ENCODE measurements at places on chromosomes 7 and 10.
A peak's percentile ranks its signal among the peaks of the same experiment; 100 is the strongest.

- DNase-seq: no peak
These were observed 421.5 kb upstream of the LRGUK start for GRCh38 chr7:133705596-133705995.

GRCh38 chr10:122463466-122464249 lies 2.3 kb downstream of the HTRA1 start:
- no peak for DNase-seq

GRCh38 chr10:18351421-18351820 lies 211.2 kb downstream of the CACNB2 start:
- no peak for DNase-seq

DNA sequence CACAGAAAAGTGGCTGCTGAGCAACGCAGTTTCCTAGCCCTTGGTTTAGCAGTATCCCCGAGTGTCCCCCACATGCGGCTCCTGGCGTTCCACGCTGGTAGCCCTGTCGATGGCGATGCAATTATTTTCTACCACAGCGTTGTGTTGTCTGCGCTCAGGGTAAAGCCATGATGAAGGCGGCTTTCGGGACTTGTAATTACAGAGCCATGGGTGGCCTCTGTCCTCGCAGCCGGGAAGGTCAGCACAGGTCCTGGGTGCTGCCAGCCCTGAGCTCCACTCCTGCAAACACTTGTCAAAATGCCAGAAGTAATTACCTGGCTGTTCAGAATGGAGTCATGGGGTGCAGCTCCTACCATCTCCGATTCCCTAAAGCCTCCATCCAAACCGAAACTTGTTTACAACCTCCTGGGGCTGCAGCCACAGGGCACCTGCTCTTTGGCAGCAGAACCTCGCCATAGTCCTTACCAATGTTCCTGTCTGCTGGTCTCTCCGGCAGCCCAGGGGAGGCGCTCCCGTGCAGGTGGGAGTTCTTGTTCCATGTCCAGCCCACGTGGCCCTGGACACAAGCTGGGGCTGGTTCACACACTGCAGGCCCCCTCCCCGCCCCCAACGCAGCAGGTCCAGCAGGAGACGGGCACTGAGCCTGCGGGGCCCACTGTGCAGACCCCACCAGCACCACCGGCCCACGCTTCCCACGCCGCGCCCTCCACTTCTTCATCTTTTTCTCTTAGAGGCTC lies 512.6 kb downstream of the PTPRN2 start:
- no peak for DNase-seq

- peak; percentile 61 for DNase-seq
These were observed 904 bp upstream of the DPYSL4 start for GRCh38 chr10:132185601-132186487.

- no peak for DNase-seq
These were observed 208.8 kb downstream of the SEMA3A start for GRCh38 chr7:83985821-83986220.

- DNase-seq: no peak
These were observed 69.9 kb upstream of the GTF2I start for GRCh38 chr7:74587435-74588126.

DNA sequence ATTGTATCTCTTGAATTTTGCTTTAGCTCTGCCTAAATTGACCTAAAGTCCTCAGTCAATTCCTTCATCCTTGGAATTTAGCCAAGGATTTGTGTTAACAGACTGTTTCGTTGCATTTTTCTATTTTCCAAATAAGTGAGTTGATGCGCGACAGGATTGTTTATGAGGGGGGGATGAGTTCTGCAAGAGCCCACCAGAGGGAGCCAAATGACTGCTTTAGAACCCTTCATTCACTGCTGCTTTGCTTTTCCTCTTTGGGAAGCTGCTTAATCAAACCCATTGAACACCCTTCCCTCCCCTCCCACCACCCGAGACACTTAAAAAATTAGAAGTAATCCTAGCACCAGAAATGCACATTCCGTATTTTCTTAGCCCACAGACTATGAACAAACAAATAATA lies 33.7 kb upstream of the PTF1A start:
- DNase-seq: peak; percentile 44

DNA sequence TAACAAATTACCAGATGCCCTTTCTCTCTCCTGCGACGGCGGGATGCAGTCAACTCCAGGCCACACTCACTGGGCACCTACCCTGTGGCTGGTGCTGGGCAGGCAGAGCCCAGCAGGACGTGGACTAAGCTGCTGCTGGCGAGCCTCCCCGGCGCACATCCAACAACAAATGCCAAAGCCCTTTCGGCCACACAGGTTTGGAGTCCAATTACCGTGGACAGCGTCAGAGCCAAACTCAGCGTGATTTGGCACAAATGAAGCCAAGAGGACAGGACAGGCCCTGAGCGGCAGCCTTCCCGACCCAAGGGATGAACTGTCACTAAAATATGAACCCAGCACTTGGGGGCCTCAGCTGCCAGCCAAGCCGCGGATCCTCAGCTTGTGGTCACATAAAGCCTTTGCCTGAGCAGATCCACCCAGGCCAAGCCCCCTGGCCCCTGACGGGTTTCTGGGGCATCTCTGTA lies 28.4 kb downstream of the DAGLB start:
- DNase-seq: no peak

GRCh38 chr7:6448943-6449543 lies 1.3 kb upstream of the DAGLB start:
- DNase-seq: no peak

- DNase-seq: no peak
These were observed 130.0 kb upstream of the LANCL2 start for GRCh38 chr7:55235115-55235514.

DNA sequence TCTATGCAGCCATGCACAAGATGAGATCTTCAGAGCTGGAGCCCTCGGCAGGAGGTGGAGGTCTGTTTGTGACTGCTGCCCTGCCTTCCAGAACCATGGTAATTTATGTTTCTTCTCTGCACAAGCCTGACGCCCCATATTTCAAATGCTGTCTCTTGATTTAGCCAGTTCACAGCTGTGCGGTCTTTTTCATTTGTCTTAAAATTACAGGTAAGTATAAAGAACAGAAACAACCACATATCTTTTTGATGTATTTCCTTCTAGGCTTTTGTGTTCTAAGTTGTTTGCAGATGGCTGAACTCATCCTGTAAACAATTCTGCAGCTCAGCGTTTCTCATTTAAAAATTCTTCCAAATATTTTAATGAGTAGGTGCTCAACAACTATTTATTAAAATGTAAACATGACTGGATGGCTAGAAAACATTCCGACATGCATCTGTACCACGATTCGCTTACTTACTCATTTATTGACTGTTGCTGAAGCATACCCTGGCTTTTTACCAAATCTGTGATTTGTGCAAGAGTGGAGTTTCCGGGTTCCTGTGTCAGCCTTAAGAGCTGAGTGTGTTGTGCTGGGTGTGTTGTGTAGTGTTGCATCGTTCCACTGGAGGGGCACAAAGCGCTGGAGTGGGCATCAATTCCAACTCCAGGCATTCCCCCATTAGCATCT lies 58.9 kb downstream of the PIP4K2A start:
- no peak for DNase-seq

DNA sequence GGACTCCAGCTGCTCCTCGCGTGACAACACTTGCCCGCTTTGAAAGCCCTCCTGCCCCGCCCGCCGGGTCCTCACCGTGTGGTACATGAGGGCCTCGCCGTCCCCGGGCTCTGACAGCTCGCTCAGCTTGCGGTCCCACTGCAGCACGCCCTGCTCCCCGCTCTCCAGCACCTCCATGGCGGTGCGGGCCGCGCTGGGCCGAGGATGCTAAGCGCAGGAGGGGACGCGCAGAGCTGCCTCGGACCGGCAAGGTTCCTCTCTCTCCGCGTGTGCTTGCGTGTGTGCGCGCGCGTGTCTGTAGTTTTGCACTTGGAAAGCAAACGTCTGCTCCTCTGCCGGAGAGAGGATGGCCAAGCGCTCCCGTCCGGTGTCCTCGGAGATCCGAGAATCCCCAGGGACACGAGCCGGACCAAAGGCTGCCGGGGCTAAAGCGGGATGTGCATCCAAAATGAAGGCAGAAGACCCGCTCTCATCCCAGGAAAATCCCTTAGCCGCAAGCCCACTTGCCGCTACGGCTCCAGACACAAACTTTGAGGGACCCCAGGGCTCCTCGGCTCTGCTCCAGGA lies at the start of gene CREB3L2:
Gene CREB3L2, minus strand, starts transcription at position 558 of the 567 bp plus-strand sequence. Its CDS starts 381 bp downstream, at position 177.
- DNase-seq: peak; percentile 81

GRCh38 chr10:71964098-71964742 lies at the start of gene CHST3:
CHST3 (plus strand) TSS chr10:71964395; CDS start chr10:72005843, 41,448 bp downstream.
- no peak for DNase-seq

- DNase-seq: no peak
These were observed 140.4 kb upstream of the BMPER start for GRCh38 chr7:33764752-33765451.

DNA sequence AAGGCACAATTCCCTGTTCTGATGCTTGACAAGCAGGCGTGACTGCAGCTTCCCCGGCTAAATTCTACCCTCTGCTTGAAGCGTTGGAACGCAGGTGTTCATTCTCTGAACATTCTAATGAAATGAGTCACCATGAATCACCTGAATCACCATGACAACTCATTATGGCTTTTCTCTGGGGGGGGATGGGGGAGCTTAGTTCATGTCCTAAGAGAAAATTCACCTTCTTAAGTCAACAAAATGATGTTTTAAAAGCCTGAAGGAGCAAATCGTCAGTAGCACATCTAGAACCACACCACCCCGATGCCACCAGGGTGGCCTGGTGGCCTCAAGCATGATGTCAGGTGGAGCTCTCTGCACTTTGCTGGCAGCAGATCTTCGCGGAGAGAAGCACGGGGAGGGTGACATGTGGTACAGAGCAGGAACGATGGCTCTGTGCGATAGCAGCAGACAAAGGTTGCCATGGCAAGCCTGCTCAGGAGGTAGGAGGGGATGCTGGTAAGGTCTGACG lies 33.7 kb downstream of the DDC start:
- DNase-seq: no peak

- DNase-seq: peak; percentile 59
These were observed 4.6 kb downstream of the TRPV6 start for GRCh38 chr7:142880876-142881505.

DNA sequence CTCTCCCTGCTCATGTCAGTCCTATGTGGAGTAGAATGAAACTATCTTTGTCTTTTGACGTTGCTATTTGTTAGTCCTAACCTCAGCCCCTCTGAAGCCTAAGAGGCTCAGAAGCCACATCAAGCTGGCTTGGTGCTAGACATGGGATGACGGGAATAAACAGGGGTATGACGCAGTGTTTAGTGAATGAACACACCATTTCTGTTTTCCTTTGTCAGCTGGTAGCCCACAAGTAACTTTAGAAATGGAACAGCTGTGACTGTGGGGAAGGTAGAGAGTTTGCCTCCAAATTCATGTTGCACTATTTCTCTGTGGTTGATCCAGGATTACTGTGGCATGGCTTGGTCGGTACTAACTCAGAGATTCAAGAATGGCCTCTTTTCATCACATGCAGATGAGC lies 31.3 kb downstream of the COX15 start:
- DNase-seq: no peak

- no peak for DNase-seq
These were observed 30.8 kb downstream of the ABI1 start for GRCh38 chr10:26829810-26830515.

GRCh38 chr10:34446049-34446448 lies 369.0 kb downstream of the PARD3 start:
- DNase-seq: no peak

DNA sequence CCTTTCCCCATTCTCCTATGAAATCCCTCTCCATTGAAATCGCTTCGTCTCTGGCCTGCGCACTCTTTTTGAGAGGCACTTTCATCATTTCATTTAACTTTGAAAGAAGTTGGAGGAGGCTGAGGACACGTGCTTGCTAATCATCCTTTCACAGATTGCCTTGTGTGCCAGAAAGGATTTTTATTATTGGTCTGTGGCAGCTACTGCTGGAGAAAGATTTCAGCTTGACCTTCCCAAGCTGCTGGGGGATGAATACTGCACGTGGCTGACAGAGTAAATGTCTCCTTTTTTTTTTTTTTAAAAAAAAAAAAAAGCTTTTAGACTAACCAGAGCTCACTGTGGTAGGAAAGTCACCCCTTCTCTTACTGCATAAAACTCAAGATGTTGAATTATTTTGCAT lies 44.2 kb upstream of the KCNIP2 start:
- no peak for DNase-seq

DNA sequence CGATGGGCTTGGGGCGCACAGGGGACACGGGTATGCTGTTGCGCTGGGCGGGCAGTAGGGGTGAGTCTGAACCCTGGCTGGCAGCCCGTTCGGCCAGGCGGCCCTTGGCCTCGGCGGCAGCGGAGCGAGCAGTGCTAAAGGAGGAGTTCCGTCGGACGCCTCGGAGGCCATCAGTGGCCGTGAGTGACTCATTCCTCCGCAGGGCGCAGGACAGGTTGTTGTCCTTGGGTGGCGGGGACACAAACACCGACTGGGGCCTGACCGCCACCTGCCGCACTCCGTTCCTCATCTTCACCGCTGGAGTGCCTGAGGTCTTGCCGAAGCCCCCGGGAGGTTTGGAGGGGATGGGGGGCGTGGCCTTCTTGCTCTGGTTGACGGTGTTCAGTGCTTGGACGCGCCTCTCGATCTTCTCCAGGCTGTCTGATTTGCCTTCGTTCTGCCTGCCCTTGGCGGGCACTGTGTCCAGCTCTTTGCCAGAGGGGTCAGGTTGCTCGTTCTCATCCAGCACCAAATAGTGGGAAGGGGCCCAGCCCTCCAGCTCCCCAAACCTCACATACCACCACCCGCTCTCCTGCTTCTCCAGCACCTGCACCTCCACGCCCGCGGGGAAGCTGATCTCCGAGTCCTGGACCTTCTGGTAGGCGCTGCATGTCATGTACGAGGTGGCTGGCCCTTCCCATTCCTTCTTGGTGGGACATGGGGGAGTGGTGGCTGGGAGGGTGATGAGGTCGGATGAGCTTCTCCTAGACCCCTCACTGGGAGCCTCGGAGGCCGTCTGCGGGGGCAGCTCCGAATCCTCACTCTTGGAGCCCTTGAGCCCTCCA lies 108.7 kb downstream of the NEURL1 start:
- no peak for DNase-seq

DNA sequence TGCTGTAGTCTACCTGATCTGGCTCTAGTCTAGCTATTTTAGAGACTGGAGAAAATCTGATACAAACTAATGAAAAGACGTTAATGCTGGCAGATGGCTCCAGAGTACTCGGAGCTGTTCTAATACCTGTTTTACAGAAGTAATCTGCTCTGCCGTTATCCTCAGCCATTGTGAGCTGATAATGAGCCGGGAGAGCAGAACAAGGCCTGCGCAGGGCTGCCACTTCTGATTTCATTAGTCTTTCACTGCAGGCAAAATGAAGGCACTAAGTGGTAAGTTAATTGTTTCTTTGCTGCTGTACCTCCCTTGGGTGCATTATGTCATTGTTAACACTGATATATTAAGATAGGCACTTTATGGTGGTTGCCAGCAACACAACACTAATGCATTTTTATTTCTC lies 456.4 kb upstream of the PFKP start:
- DNase-seq: no peak

GRCh38 chr7:48263311-48263650 lies 92.0 kb downstream of the ABCA13 start:
- no peak for DNase-seq

DNA sequence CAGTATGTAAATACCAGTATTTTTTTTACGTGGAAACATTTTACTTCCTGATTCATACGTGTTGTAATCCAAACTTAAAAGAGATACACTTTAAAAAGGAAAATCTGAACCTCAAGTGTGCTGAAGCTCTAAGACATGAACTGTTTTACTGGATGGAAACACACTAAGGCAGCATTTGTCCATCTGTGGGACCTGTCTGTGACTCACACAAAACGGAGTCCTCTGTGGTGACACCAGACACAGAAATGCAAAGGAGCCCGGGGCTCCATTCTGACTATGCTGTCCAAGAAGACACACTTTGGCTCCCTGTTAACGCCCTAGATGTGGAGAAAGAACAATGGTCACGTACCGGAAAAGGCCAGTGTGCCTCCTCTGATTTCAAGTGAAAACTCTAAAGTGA lies 23.9 kb downstream of the RNF133 start:
- DNase-seq: no peak

Data from activated CD8-positive, alpha-beta memory T cell treated with anti-CD3 and anti-CD28 coated beads, Interleukin-2, amount 10 ng/mL, durations not matched to agents 7 days and 5 days (primary cell).